ENCODE measurements at places on chromosomes 13 and 19. TPM values are rescaled to one million over a fixed set of nuclear protein-coding genes. Genes with fewer than 3 reads are reported as not detected.

The FFAR3 gene
- not detected for polyA plus RNA-seq

The KLK6 gene
- 0.32 TPM for polyA plus RNA-seq

The TRPC4 gene
- 0.26 TPM for polyA plus RNA-seq

The INSL3 gene
- not detected for polyA plus RNA-seq

The PNMA8A gene
- 12.7 TPM for polyA plus RNA-seq

The ZNF844 gene
- polyA plus RNA-seq: 17.2 TPM

The TEKTIP1 gene
- 7.1 TPM for polyA plus RNA-seq

The KIR2DL1 gene
- polyA plus RNA-seq: 0.14 TPM

The PBX4 gene
- 14.1 TPM for polyA plus RNA-seq

The LAIR1 gene
- 8.5 TPM for polyA plus RNA-seq

The TMEM91 gene
- polyA plus RNA-seq: 12.1 TPM

The IGLON5 gene
- polyA plus RNA-seq: 1.1 TPM

The IQCN gene
- polyA plus RNA-seq: 5.1 TPM

The IZUMO4 gene
- polyA plus RNA-seq: 8.5 TPM

The MAST1 gene
- 1.5 TPM for polyA plus RNA-seq

The ZNF20 gene
- 10.1 TPM for polyA plus RNA-seq

The THSD8 gene
- 2.8 TPM for polyA plus RNA-seq

The UTP14C gene
- 33.4 TPM for polyA plus RNA-seq

The IGFL2 gene
- 1.3 TPM for polyA plus RNA-seq

The ZNF790 gene
- 11.8 TPM for polyA plus RNA-seq

The MAP4K1 gene
- 3.1 TPM for polyA plus RNA-seq

The TTYH1 gene
- polyA plus RNA-seq: 8.8 TPM

The APOC4 gene
- polyA plus RNA-seq: not detected

The SLC10A2 gene
- polyA plus RNA-seq: 7.9 TPM

The CDC42EP5 gene
- 57.6 TPM for polyA plus RNA-seq

The S1PR4 gene
- 1.2 TPM for polyA plus RNA-seq

The POMP gene
- 64.2 TPM for polyA plus RNA-seq

The N4BP2L1 gene
- polyA plus RNA-seq: 50.1 TPM

The LILRA6 gene
- 0.53 TPM for polyA plus RNA-seq

The STAP2 gene
- polyA plus RNA-seq: 33.3 TPM

The VN1R4 gene
- polyA plus RNA-seq: not detected
